ENCODE measurements at places on chromosomes 6 and 20. TPM values are rescaled to one million over a fixed set of nuclear protein-coding genes. Genes with fewer than 3 reads are reported as not detected.
A peak's percentile ranks its signal among the peaks of the same experiment; 100 is the strongest.

- no peak for DNase-seq
Measured at GRCh38 chr6:112337209-112337638, 9.9 kb upstream of the RFPL4B start.

DNA sequence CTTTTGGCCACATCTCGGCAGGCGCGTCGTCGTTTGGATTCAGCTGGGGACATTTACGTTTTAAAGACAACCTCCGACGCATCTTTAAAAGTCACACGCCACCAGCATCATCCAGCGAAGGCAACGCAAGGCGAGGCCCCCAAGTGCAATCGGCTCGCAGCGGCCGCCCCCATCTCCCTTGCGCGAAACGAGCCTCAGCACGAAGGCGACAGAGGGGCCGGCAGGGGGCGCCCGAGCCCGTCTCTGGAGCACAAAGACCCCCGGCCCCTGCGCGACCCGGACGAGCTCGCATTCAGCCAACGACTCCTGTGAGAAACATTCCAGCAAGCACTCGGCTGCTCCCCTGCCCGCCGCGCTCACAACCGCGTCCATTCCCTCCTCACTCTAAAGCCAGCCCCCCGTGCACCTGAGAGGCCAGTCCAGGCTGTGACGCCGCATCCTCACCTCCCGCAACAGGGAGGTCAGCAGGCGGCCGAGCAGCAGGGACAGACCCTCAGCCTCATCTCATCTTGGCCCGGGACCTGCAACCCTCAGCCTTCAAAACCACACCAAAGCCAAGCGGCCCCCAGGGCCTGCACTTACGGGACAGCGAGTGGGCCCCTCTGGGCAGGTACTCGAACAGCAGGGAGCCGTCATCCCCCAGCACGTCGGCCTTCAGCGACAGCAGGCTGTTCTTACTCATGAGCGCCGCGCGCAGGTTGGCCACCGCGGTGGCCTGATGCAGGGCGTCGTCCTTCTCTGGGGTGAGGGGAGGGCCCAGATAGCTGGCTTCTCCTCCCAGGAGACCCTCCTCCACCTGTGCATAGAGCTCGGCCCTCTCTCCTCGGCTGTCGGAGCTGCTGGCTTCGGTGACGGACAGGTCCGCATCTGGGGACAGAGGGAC lies 35.8 kb downstream of the SLC2A4RG start:
- no peak for DNase-seq

DNA sequence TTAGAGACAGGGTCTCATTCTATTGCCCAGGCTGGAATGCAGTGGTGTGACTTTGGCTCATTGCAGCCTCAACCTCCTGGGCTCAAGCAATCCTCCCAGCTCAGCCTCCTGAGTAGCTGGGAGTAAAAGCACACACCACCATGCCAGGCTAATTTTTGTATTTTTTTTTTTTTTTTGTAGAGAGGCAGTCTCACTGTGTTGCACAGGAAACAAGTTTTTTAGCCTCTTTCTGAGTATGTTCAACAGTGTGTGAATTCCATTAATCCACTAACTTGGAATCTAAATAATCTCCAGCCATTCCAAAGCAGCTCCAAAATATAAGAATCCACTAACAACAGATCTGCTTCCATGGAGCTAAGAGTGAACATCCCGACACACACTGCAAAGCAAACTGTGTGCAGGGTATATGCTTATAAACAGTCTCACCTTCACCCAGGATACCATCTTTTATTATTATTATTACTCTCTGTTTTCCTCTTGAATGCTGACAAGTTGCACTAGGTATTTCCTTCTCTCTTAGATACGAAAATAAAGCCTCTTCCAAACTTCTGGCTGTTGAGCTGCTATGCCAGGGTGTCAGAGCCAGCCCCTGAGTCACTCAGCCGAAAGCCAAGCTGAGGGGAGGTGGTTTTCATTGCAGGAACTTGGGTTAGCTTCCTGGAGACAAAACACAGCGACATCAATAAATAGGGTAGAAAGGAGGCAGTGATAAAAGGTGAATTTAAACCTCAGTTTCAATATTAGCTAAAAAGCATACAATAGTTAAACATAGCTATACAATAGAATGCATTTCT lies 264.9 kb downstream of the HIVEP2 start:
- peak; percentile 53 for DNase-seq

DNA sequence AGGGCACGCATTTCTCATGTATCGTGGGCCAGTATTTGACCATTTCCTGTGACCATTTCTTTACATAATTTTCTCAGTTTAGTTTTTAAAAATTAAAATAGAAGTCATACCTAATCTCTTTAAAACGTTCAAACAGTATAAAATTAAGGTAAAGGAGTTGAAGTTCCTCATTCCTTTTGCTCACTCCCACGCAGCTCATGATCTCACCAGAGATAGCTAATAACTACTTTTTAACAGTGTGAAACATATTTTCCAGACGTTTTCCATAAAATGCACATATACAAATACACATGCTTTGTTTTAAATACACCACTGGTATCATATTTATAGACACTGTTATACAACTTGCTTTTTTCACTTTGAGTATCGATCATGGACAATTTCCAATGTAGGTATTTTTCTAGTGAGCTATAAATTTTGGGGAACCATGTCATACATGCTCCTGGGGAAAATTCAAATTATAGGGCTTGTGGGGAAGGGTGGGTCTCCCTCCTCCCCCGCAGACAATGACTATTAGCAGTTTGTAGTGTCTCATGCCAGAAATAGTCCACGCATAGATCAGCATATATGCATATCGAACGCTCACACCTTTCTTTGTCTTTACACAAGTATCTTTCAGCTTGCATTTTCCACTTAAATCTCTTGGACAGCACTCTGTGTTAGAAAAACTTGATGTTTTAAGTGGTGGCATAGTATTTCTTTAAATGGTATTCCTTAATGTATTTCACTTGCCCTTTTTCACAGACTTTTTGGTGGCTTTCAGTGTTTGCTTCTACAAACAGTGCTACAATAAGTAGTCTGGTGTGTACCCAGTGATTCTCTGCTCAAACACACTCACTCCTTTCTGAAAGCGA lies 145.5 kb upstream of the ZNF217 start:
- DNase-seq, result no peak

- no peak for DNase-seq
Measured at GRCh38 chr6:41652866-41653652, 14.8 kb downstream of the MDFI start.

DNA sequence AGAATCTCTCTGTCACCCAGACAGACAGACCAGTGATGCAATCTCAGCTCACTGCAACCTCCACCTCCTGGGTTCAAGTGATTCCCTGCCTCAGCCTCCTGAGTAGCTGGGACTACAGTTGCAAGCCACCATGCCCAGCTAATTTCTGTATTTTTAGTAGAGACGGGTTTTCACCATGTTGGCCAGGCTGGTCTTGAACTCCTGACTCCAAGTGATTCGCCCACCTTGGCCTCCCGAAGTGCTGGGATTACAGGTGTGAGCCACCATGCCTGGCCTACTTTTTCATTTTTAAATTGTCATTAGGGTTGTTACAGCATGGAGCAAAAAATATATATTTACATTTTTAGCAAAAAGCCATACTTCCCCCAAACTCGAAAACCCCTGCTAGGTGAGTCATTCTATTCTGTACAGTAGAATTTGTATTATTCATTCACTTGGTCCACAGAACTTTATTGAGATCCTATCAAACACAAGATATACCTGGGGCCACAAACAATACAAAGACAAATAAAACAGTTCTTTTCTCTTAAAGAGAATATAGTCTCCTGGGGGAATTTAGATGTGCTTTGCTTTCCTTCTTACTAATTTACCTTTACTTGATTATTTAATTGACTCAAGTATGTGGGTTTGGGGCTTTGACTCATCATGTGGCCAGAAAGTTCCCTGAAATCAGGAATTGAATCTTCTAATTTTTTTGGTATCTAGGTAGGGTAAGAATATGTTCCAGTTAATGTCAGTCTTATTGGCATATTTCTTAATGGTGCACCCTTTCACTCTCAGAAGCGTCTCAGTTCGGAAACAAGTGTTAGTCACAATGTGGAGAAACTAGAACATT lies 16.6 kb upstream of the CCND3 start:
- DNase-seq, result no peak

DNA sequence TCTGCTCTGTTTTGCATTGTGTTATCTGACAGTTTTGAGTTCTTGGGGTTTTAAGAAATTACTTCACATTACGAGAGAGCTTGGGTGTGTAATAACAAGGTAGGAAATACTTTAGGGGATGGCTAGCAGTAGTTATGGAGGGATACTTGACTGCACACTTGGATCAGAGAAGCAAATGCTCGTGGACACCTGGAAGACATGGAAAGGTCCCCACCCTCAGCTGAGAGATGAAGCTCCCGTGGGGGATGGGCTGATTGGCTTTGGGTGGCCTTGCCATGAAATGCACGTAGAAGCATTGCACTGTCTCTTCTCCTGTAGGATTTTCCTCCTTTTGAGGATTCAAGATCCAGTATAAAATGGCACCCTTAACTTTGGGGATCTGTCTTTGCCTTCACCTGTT lies 61.5 kb upstream of the UNC93A start:
- no peak for DNase-seq

GRCh38 chr6:132814716-132815570 lies 574 bp downstream of the RPS12 start:
- peak; percentile 3 for DNase-seq

DNA sequence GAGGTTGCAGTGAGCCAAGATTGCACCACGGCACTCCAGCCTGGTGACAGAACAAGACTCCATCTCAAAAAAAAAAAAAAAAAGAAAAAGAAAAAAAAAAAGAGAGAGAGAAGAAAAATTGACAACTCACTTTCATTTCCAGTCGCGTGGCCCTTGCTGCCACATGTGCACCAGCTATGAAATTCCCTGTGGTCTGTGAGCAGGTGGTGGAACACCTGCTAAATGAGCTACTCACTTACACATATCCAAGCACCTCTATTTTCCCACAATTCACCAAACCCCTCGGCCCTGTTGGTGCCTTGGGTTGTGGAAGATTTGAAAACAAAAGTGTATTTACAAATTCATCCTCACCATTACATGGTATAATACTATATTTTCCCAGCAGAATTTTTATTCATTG lies 105.2 kb upstream of the ASF1A start:
- DNase-seq, result no peak

- peak; percentile 29 for DNase-seq
Measured at GRCh38 chr6:44925100-44925739, 402.9 kb upstream of the RUNX2 start.

GRCh38 chr6:42771741-42772100 lies 10.1 kb upstream of the BICRAL start:
- peak; percentile 40 for DNase-seq

DNA sequence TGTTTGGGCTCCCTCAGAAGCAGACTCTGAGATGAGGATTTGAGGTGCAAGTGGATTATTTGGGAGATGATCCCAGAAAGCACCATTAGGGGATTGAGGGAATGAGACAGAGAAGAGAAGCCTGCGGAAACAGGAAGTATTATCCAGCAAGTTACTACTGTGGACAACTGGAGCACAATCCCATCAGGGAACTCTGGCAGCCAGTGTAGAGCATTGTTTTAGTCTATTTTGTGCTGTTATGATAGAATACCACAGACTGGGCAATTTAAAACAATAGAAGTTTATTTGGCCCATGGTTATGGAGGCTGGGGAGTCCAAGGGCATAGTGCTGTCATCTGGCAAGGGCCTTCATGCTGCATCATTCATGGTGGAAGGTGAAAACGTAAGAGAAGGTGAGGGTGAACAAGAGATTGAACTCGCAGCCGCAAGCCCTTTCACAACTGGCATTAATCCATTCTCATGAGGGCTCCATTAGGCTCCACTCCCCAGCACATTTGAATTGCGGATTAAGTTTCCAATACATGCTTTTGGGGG lies 43.5 kb upstream of the SLC9A8 start:
- no peak for DNase-seq

- no peak for DNase-seq
Measured at GRCh38 chr6:166763606-166764472, 136.8 kb upstream of the RPS6KA2 start.

GRCh38 chr6:49327005-49327404 lies 136.0 kb downstream of the MMUT start:
- no peak for DNase-seq

DNA sequence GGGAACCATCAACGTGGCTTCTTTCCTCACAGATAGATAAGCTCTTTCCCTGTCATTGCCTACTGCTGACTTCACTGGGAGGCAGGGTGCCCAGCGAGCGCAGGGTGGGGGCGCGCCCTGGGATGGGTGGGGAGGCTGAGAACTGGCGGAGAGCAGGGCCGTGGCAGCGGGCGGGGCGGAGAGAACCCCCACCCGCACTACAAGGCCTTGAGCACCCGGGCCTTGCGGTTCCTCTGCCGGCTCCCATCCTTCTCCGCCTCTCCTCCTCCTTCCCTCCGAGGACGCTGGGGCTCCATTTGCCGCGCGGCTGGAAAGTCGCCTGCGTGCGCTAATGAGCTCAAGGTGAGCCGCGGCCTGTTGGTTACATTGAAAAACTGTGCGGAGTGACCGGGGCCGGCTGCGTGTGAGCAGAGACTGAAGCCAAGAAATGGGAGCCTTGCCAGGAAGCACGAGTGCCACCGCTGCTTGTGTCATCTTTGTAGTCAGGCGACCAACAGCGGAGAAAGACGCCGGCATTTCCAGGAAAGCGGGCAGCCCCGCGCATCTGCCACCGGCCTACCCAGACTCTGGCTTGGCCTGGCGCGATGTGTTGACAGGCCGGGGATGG lies 963.5 kb upstream of the SLC35B3 start:
- no peak for DNase-seq

DNA sequence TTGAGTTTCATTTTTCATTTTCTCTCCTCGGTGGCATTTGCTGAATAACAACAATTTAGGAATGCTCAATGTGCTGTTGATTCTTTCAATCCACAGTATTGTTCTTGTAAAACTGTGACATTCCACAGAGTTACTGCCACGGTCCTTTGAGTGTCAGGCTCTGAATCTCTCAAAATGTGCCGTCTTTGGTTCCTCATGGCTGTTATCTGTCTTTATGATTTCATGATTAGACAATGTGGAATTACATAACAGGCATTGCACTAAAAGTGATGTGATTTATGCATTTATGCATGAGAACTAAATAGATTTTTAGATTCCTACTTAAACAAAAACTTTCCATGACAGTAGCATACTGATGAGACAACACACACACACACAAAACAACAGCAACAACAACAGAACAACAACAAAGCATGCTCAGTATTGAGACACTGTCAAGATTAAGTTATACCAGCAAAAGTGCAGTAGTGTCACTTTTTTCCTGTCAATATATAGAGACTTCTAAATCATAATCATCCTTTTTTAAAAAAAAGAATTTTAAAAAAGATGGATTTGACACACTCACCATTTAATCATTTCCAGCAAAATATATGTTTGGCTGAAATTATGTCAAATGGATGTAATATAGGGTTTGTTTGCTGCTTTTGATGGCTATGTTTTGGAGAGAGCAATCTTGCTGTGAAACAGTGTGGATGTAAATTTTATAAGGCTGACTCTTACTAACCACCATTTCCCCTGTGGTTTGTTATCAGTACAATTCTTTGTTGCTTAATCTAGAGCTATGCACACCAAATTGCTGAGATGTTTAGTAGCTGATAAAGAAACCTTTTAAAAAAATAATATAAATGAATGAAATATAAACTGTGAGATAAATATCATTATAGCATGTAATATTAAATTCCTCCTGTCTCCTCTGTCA lies 88.1 kb downstream of the SNAP25 start:
- no peak for DNase-seq

- no peak for DNase-seq
Measured at GRCh38 chr6:38233161-38233791, 406.5 kb downstream of the BTBD9 start.

The SIGLEC1 gene
- not detected for total RNA-seq

The LY6G6C gene
- not detected for total RNA-seq

The ARMC12 gene
- total RNA-seq, result 0.90 TPM

The UBE3D gene
- 9.3 TPM for total RNA-seq

The USP49 gene
- 2.5 TPM for total RNA-seq

The CALHM6 gene
- 4.2 TPM for total RNA-seq

The HLA-DMA gene
- total RNA-seq, result 25.6 TPM

The GRIK2 gene
- not detected for total RNA-seq

The DLL1 gene
- total RNA-seq, result 3.3 TPM
